ENCODE measurements at places on chromosomes 2 and 18.

- no peak for DNase-seq
These were observed 29.7 kb upstream of the GTF2A1L start for GRCh38 chr2:48587961-48588360.

- no peak for DNase-seq
These were observed 14.8 kb downstream of the ASB1 start for GRCh38 chr2:238441262-238442114.

GRCh38 chr18:79705272-79705671 lies 25.7 kb downstream of the CTDP1 start:
- no peak for DNase-seq

GRCh38 chr18:10997885-10998284 lies 151.5 kb downstream of the PIEZO2 start:
- no peak for DNase-seq

- no peak for DNase-seq
These were observed 215.3 kb downstream of the ZFP36L2 start for GRCh38 chr2:43011158-43011491.

All from AG09319 (cell line).